ENCODE measurements at places on chromosomes 12 and 14.

DNA sequence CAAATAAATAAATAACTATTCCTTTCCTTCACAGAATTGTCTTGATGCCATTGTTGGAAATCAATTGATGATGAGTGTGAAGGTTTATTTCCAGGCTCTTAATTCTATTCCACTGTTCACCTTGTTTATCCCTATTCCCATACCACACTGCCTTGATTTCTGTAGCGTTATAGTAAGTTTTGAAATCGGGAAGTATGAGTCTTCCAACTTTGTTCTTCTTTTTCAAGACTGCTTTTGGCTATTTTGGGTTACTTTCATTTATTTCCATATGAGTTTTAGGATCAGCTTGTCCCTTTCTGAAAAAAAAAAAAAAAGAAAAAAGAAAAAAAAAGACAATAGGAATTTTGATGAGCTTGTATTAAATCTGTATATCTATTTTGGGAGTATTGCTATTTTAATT, 9.3 kb upstream of the CDK2AP1 start:
- no peak for DNase-seq

DNA sequence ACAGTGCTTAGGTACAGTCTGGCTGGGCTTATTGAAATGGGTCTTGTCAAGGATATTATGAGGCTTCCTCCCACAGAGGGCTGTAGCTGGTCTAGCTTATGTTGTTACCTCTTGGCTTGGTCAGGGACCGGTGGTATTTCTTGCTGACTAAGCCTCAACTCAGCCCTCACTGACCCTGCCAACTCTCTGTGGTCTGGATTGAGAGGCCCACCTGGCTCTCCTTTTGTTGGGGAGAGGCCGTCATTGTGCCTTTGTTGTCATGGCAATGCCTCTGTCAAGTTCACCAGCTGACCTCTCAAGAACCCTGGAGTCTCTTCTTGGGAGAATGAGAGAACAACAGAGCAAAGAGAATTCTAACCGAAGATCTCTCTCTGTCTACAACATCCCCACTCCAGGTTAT, 245.6 kb upstream of the NPAS3 start:
- DNase-seq: peak; percentile 32

- DNase-seq: no peak
Measured at GRCh38 chr14:34257505-34257904, 204.5 kb downstream of the SPTSSA start.

- no peak for DNase-seq
Measured at GRCh38 chr14:90641168-90641567, 175.1 kb downstream of the TTC7B start.

DNA sequence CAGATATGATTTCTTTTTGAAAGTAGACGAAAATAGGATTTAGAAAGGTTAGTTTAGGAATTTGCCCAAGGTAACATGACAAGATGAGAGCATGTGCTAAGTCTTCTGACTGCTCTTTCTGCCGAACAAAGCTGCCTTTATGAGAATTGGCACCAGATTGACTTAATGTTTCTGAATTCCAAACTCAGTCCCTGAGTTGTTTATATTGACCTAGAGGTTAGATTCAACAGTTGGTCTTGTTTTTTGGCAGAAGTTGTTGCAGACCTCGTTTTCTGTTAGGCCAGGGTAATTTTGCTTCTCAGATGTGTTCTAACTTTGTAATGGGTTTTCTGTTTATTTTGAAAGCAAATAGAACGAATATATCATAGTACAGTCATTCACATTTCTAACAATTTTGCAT, 61.5 kb upstream of the LRTM2 start:
- DNase-seq: no peak

DNA sequence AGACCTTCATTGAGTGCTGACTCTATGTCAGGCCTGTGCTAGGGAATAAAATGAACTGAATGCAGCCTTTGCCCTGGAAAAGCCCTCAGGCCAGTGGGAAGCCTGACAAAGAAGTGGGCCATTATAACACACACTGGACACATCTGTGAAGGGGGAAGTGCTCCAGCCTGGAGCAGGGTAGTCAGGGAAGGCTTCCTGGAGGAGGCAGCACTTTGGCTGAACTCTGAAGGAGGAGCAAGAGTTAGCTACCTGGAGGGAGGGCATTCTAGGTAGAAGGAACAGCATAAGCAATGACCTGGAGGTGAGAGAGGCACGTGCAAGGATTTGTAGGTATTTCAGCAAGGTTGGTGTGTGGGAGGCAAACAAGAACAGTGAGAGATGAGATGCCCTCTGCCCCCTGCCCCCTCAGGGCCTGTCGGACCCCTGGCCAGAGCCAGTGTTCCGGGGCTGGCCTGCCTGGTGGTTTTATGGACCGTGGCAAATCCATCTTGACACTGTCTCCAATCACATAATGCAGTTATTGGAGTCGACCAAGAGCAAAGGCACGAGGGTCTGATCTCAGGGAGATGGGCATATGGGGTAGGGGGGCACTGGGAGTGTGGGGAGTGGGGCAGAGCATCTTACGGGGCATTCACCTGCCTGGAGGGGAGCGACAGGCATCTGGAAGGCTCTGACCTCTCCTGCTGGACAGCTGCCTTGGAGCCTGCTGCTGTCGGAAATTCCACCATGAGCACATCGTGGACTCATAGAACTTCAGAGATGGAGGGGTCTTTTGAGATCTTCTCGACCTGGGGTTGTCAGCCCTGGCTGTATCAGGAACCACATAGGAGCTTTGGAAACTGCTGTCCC, 2.7 kb upstream of the FAM222A start:
- DNase-seq: no peak

All from NCI-H1417 (cell line).